ENCODE measurements at places on chromosomes 7 and 10.

DNA sequence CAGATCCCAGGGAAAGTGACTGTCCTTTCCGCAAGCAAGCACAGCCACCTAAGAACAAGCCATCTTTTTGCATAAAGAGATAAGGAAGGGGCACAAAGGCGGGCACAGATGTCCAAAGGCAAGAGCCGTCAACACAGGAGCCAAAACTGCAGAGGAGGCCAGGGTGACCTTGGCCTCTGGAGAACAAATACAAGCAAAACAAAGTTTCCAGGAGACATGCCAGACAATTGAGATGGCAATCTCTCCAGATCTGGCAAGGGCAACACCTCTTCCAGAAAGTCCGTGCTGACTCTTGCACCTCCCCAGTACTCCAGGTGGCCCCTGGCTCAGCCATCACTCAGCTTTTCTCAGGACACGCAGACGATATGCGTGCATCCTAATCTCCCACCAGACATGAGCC is 58.2 kb downstream of the TEX36 start:
- no peak for DNase-seq

GRCh38 chr7:87934699-87935383 is 790 bp downstream of the ADAM22 start:
- no peak for DNase-seq

DNA sequence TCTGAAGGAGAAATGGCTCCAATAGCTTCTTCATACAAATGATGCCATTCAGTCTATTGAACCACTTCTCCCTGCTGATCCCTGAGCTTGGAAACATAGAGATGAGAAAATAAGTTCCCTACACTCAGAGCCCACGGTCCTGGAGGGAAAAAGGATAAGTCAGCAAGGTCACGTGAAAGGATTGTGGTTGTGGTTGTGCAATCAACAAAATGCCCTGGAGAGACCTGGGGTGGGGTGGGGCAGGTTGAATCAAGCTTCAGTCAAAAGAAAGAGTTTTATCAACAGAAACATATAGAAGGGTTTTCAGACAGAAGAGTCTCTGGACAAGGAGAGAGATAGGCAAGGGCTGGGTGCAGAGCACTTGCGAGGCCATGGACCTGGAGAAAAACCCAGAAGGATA is 30.1 kb downstream of the C10orf90 start:
- DNase-seq, result no peak

DNA sequence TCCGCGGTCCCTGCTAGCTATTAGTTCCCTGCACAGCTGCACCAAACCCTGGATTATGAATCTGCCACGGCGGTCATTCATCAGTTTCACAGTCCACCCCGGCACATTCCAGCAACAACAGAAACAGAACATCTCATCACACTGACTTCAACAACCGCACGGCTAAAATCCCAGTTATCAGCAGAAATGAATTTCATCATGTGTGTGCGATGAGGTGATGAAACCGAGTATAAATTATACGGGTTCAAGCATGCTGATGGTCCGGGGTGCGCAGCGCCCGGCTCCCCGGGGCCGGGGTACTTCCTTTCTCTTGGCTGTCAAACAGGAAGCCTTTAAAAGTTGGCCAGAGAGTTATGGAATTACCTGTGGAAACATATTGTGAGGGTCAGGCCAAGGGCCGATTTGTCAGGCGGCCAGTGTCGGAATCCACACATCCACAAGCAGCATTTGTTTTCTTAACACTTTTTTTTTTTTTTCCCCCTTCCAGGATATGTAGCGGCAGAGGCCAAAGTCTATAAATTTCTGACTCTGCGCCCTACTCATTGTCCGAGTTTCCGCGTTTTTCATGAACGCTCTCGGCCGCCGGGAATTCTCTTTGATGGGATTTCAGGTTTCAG is 420.9 kb upstream of the MGMT start:
- DNase-seq, result no peak

- no peak for DNase-seq
Observed at GRCh38 chr7:139131-139530, 53.2 kb upstream of the FAM20C start.

- no peak for DNase-seq
Observed at GRCh38 chr7:157096286-157097055, 42.3 kb upstream of the UBE3C start.

DNA sequence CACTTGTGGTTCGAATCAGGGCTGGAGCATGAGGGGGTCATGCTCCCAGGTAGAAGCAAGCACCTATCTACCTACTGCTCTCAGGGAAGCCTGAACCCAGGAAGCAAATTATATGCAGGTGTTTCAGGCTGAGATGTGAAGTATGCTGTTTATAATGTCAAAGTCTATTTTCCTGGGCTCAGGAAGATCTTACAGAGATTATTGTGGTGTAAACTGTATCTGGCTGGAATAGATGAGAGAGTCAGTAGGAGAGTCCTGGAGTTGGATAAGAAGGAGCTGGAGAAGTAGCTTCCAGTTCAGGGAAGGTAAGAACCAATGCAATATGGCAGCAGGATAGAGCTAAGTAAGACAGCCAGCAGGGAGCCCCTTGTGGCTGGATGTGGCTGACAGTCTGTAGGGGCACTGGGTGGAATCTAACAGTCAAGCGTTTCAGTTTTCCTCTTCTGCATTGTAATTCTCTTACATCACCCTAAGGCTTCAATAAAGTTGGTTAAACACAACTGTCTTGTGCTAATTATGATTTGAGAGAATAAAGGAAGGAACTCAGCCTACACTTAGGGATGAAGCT is 105.9 kb upstream of the EEPD1 start:
- no peak for DNase-seq

GRCh38 chr10:32932225-32932729 is 25.8 kb downstream of the ITGB1 start:
- DNase-seq, result no peak

DNA sequence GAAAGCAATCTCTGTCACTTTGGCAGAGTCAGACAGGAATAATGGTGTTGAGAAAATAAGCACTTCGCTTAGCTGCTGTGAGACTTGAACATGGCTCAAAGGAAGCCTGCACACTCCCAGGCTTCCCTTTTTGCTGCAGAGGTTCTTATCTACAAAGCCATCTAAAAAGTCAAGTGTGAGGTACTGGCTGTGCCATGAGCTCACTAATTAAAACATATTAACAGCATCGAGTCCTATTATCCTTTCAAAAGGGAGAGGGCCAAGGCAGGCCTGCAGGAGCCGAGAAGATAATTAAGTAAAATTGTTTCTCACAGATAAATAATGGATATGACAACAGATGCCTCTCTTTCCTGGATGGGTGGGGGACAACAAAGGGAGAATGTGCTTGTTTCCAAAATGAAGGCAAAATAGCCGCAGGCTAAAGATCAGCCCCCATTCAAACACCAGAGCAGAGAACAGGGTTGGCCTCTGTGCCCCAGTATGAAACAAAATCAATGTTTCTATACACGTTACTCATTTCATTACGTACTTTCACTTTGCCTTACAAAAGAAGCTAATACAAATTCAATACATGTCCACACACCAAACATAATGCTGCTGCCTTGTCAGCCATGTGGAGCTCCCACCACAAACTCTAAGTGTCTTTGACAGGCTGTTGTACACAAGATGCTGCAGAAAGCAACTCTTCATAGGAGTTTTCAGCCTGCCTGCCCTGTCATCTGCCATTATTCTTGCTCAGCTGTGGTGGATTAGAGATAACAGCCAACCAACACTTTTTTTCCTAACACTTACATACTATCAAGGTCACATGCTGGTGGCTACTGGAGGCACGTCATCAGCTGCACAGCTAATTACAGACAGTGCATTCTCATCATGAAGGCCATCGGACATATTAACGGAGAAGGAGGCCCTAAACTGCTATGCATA is 55.3 kb downstream of the ELAPOR2 start:
- no peak for DNase-seq

DNA sequence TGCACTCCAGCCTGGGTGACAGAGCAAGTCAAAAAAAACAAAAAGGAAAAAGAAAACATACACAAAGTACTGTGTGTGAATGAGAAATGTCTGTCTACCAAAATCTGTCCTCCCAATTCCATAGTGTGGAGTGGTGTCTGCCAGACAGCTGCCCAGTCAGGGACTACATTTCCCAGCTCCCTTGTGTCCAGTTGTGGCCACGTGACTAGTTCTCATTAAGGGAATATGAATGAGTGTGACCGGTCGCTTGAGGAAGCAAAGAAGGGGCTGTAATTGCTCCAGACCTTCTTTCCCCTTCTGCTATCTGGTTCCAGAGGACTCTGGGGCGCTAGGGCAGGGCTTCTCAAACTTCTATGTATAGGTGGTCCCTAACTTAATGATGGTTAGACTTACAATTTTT is 204.1 kb downstream of the PHTF2 start:
- no peak for DNase-seq

DNA sequence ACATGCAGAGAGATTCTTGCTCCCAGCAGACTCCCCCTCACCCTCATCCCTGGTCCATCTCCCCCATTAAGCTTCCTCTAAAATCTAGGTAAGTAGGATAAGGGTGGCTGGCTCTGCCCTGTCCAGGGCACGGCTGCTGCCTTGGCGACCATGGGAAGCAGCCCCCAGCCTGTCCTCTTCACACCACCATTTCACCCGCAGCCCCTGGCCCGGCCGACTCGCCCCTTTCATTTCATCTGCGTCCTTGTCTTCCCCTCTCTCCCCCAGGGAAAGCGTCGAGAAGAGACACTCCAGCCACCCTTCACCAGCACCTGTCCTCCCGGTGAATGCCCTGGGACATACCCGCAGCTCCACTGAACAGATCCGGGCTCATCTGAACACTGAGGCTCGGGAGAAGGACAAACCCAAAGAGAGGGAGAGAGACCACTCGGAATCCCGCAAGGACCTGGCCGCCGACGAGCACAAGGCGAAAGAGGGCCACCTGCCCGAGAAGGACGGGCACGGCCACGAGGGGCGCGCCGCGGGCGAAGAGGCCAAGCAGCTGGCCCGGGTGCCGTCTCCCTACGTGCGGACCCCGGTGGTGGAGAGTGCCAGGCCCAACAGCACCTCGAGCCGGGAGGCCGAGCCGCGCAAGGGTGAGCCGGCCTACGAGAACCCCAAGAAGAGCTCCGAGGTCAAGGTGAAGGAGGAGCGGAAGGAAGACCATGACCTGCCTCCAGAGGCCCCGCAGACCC is 342.3 kb upstream of the GALNT17 start:
- no peak for DNase-seq

DNA sequence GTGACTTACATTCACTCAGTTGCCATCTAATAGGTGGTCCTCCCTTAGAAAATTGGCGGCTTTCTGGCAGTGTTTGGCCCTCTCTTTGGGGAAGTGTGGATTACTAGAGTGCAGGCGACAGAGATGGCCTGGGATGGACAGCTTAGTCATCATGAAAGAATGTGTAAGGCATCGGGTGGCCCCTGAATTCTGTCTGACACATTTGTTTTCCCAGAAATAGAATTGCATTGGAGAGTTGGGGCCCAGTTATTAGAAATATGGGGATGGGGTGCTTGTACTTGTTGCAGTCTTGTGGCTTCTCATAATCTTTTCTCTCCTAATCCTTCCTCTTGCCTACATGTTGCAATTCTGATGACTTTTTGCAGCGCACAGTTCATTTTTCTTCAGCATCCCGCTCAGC is 13.8 kb downstream of the TCF7L2 start:
- no peak for DNase-seq

DNA sequence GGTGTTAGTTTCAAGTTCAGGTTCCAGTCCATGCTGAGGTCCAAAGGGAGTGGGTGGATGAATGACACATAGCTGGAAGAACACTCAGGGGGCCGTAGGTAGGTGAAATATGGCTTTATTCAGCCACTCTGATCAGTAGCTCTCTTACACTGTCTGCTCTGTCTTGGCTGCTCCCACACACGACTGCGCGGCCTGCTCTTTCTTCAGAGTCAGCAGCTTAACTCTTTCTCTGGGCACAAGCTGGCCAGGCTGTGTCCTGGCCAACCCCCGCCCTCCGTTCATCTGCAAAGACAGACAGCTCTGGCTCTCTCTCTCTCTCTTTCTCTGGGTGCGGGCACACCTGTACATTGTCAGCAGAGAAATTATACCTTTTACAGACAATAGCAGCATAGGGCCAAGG is 317.4 kb upstream of the SORCS1 start:
- no peak for DNase-seq

GRCh38 chr7:99116144-99116543 is 27.8 kb downstream of the SMURF1 start:
- DNase-seq, result no peak

DNA sequence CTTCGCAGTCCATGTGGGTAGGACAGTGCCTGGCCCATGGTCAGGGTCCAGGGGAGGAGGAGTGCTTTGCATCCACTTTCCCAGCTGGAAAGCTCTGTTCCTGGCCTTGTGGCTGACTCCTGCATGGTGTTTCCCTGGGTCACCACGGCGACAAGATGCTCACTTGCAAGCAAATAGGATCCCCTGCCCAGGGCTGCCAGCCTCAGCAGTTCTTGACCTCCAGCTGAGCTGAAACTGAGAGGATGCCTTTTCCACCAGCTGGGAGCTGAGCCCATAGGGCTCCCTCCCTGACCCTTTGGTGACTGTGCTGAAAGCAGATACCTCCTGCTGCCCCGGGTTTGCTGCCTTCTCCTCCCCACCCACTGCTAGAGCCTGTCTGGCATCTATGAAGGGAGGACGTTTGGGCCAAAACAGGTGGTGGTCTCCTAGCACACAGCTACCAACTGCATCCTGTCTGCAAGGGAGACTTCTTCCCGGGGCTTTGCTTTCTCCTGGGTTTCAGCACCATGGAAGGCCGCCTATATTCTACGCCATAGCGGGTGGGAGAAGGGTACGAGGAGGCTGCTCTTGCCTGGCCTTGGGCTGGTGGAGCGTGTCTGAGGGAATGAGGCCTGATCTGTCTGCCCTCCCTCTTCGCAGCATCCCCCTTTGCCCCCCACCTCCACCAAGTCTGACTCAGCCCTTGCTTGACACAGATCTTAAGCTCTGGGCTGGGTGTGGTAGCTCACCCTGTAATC is 34.4 kb downstream of the UBTD1 start:
- DNase-seq, result no peak

DNA sequence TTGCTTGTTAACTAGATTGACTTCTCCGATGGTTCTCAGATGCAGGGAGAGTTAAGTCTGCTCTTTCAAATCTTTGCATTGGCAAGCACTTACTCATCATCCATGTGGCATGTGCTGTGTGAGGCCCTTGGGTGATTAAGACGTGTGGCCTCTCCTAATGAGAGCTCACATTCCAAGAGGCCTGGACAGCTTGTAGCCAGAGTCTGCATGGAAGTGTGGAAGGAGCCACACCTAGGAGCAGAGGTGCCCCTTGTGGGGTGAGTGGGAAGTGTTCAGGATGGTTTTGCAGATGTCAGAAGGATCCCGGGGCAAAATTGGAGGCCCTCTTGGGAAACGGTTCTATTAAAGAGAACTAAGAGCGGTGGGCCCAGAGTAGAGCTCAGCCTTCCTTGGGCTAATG is 225.9 kb downstream of the PAXIP1 start:
- DNase-seq, result no peak

GRCh38 chr10:89887830-89888229 is 186.4 kb downstream of the KIF20B start:
- DNase-seq, result no peak

- no peak for DNase-seq
Observed at GRCh38 chr7:155842496-155843265, 30.4 kb upstream of the SHH start.
